BE2C (cell line): ENCODE measurements at places on chromosomes 1 and 21.

- DNase-seq, result no peak
Measured at GRCh38 chr1:109892561-109893368, 17.9 kb upstream of the CSF1 start.

DNA sequence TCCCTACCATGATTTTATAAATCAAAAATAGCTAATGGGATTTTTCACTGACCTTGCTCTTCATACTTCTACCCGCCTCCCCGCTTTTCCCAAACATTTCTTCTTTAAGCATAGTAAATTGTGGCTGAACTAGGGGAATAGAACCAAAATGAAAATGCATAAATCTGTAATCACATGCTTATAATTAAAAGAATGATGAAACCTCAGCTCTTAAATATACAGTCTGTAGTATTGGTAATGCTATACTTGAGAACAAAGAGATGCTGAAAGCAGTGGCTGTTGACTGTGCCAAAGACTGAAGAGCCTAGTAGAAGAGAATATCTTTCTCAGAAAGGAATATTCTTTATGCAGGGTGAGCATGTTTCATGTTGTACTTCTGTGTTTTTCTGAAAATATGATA lies 249.1 kb downstream of the GREM2 start:
- DNase-seq, result no peak

DNA sequence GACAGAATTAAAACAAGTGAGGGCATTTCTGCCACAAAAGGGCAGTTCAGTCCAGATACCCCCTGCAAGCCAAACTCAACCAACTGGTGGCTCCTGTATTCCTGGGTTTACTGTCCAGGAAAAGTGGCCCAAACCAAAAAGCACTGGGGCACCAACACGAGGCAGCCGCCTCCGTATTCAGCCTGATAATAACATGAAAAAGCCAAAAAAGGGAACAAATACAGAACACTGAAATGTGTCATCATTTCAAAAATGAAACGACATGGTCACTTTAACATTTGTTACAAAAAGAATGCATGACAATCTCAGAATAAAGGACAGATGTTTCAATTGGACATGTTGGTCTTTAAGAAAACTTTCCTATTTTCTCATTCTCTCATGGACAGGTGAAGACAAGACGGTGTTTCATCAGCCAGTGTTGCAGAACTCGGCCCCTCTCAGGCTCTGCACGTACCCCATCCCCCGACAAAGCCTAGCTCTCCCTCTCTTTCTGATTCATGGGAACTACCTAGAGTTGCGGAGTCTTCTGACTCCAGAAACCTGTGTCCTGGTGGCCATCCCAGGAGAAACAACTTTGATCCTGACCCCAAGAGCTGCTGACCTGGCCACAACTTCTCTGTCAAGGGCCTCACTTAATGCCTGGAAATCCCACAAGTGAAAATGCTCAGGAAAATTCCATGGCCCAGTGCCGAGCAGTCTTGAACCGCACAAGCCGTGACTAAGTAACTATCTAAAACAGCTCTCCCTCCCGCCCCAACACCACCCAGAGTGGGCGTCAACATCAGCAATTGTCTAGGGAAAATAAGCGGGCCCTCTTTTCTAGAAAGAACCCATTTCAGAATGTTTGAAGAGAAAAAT lies 27.1 kb downstream of the ZBTB17 start:
- DNase-seq, result no peak

DNA sequence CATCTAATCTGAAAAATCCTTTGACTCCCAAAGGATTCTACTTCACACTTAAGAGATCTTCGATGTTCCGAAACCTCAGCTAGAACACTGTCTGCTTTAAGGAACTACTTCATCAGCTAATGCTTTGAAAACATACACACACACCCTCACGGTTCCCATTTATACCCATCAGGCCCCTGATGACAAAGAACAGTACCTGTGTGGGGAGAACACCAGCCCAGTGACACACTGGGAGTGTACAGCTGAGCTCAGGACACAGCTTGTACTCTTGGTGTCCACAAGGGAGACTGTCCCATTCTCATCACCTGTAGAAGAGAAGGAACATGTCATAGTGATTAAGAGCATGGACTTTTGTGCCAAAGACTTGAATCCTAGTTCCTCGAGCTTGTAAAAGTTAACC lies 6.6 kb downstream of the WDR77 start:
- no peak for DNase-seq

DNA sequence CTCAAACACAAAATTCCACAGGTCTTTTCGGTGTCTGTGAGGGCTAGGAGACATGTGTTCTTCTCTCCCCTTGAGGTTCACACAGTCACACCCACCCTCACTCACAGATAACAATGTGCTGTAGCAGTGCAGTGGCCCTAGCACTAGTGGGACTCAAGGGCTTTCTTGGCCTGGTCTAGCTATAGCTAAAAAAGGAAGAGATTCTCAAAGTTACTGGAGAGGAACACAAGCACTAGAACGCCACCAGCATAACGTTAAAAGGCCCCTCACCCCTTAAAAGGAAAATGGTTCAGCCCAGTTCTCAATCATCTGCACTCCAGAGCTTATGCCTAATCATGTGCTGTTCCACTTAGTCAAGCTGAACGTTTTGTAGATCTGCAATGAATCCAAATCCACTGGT lies 39.5 kb downstream of the RGS8 start:
- no peak for DNase-seq

DNA sequence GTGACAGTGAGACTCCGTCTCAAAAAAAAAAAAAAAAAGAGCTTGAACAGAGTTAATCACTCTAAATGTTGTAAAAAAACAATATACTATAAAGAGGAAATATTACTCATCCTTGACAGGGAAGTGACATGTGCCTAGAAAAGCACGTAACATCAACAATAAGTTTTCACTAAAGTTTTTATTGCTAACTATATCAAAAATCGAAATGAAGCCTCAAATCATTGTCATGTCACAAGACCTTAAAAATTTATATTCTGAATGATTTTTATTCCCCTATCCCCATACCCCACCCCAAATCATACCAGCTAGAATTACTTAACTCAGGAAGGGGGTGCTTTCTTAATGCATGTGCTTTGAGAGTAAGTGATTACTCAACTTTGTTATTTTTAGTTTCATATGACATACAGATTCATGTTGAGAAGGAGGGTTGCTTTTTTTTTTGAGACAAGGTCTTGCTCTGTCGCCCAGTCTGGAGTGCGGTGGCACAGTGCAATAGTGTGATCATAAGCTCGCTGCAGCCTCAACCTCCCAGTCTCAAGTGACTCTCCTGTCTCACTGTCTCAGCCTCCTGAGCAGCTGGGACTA lies 53.6 kb upstream of the MUTYH start:
- DNase-seq, result no peak

DNA sequence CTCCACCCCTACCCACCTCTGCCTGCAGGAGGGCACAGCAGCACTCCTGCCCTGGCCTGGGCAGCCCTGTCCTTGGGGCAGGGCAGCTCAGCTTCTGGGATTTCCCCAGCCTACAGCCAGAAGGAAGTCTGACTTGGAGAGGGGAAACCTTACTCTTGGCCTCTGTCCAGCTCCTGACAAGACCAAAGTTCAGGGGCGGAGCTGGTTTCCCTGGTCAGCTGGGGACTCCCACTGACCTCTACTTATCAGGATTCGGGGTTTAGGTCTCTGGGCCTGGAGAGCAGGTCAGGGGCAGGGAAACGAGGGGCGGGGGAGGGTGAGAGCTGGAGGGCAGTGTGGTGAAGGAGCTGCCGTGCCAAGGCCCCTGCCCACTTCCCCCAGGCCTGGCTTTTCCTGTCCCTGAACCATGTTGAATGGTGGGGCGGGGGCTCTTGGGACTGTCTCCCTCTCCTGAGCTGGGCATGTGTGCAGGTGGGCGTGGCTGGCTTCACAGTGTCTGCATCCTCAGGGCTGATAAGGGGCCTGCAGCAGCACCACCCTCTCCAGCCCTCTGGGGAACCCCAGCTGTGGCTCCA lies 16.8 kb upstream of the ETV3 start:
- peak; percentile 84 for DNase-seq

GRCh38 chr1:198030682-198031081 lies 113.5 kb downstream of the LHX9 start:
- no peak for DNase-seq

GRCh38 chr1:180836449-180836848 lies 76.2 kb upstream of the KIAA1614 start:
- DNase-seq, result no peak

- DNase-seq, result peak; percentile 34
Measured at GRCh38 chr1:210236840-210237409, 4.3 kb downstream of the SERTAD4 start.

- DNase-seq, result peak; percentile 39
Measured at GRCh38 chr1:145918992-145919939, 749 bp upstream of the PEX11B start.

DNA sequence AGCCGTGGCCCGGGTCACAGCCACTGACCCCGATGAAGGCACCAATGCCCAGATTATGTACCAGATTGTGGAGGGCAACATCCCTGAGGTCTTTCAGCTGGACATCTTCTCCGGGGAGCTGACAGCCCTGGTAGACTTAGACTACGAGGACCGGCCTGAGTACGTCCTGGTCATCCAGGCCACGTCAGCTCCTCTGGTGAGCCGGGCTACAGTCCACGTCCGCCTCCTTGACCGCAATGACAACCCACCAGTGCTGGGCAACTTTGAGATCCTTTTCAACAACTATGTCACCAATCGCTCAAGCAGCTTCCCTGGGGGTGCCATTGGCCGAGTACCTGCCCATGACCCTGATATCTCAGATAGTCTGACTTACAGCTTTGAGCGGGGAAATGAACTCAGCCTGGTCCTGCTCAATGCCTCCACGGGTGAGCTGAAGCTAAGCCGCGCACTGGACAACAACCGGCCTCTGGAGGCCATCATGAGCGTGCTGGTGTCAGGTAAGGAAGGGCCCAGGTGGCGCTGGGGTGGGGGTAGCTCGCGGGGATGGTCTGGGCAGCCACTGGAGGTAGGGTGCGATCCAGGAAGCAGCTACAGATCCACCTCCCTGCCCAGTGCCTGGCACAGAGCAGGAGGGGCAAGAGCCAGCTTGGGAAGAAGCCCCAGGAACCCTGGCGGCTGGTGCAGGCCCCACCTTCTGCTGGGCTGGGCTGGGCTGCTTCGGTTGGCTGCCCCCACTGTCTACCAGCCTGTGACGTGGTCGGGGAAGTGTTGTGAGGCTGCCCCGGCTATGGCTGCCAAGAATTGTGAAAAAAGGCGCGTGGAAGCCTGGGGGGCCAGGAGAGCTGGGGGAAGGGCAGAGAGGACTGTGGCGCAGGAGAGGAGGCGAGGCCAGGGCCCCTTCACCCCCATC lies 3.8 kb downstream of the CELSR2 start:
- DNase-seq, result peak; percentile 83

- no peak for DNase-seq
Measured at GRCh38 chr21:16504766-16505165, 775.0 kb downstream of the USP25 start.

DNA sequence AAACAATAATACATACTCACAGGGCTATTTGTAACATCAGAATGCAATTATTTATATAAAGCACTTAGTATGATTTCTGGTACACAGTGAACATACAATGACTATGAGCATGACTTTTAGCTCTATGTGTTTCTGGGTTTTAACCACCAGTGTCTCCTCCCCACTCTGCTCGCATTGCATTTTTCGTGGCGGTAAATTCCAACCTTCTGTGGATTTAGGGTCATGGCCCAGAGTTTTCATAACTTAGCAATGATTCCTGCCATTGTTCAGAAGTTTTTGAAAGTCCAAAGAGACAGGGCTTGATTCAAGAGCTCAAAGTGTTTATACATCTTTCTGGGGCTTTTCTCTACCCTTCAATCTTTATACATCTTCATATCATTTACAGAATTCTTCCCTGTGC lies 191.3 kb downstream of the BACH1 start:
- DNase-seq, result no peak

DNA sequence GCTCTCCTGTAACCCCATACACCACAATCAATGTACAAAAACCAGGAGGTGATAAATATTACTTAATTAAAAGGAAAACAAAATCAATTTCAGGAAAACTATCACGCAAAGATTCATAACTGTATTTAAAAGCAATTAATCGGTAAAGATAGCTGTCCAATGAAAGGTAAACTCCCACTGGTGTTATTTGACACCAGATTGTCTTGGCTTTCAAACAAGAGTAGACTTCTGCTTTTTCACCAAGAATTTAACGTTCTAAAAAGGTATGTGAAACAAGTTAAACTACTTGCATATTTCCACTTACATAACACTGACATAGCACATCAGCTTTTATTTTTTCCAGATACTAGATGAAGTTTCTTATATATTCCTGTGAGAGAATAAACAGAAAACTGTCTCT lies 3.5 kb downstream of the PLPP3 start:
- DNase-seq, result no peak

DNA sequence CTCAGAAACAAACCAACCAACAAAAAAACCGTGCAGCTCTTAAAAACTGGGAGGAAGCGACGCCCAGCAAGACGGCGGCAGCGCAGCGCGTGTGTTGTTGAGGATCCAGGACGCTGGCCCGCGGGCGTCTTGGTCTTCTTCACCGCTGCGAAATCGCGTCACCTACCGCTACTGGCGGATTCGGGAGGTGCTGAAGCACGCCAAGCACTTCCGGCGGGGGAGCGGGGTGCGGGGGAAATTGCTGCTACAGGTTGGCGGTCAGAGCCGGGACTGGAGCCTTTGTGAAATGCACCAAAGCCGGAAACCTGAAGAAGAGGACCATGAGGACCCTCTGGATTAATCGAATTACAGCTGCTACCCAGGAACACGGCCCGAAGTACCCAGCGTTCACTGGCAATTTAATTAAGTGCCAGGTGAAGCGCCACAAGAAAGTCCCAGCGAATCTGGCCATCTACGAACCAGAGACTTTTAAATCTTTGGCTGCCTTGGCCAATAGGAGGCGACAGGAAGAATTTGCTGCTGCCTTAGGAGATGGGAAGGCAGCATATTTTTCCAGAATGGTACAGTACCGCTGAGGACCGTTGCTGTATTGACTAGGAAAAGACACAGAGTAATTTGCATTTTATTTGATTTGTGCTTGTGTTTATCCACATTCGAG lies 11.9 kb upstream of the RIPPLY3 start:
- no peak for DNase-seq
